ENCODE measurements at places on chromosomes 2 and 18.

GRCh38 chr2:182642328-182642727, 73.7 kb upstream of the DNAJC10 start:
- peak; percentile 41 for DNase-seq

- no peak for DNase-seq
These were observed 106.4 kb upstream of the HNRNPA3 start for GRCh38 chr2:177106212-177106611.

DNA sequence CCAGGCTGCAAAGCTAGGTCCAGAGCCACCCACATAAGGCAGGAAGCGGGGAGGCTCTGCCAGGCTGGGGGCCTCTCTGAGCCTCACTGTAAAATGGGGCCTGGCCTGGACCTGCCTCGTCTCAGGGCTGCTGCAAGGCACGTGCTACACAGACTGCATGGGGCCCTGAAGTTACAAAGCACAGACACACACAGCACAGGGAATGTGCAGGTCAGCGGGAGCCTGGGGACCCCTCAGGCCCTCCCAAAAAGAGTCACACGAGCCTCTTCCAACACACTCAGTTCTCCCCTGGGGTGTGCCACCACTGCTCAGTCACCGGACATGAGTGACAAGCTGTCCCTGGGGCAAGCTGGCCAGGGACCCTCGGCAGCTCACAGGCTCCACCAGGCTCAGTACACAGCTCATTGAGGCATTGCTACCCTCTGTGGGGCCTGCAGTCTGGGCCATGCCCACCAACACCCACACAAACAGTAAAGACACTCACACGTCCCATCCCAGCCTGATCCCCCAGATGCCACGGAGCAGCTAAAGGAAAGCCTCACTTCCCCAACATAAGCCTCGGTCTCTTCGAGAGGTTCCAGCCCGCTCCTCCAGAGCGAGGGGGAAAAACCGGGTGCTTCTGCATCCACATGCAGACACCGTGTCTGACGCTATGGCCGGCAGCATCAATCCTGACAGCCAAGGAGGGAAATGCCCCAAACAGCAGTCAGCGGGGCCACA, 33.7 kb downstream of the BOK start:
- no peak for DNase-seq

DNA sequence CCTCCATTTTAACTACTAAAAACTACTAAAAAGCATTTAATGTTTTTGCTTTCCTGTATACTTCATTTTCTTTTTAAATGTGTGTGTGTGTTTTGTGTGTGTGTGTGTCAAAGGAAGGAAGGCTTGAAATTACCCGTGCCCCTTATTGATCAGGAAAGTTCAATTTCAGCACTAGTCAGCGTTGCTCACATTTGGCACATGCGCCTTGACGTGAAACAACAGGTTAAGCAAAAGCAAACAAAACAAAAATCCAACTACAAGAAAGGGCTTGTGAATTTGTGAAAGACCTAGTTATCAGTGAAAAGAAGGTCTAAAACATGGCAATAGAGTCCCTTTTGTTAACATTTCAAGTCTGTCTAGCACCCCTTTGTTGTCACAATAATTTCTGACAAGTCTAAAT, 72.5 kb downstream of the KCNH7 start:
- DNase-seq: no peak

DNA sequence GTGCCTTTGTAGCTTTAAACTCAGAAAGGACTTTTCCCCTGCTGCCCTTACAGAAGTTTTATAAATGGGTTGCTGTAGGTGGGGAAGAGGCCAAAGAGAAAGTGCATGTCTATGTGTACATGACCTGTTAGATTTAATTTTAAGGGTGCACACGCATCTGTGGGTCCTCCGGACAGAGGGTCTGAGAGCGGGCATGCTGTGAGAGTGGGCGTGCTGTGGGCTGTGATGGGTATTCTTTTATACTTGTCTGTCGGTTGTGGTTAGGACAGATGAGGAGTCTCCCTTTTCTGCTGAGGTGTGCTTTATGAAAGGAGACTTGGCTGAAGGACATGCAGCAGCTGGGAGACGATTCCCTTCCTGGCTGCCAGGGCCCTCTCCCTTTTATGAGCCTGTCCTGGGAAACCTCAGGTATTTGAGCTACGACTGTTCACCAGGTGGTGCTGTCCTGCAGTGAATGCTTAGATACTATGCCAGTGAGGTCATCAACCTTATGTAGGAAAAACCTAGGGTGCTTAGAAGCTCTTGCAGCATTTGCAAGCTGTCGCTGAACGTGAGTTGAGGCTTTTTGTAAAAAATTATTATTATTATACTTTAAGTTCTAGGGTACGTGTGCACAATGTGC, 67.5 kb downstream of the TANC1 start:
- no peak for DNase-seq

Measured in femur (tissue), 1 donor.